ENCODE measurements at places on chromosomes 6 and 20.

GRCh38 chr6:142241061-142241460 lies 60.7 kb upstream of the ADGRG6 start:
- DNase-seq, result no peak

GRCh38 chr6:4560221-4561077 lies 215.8 kb upstream of the CDYL start:
- no peak for DNase-seq

DNA sequence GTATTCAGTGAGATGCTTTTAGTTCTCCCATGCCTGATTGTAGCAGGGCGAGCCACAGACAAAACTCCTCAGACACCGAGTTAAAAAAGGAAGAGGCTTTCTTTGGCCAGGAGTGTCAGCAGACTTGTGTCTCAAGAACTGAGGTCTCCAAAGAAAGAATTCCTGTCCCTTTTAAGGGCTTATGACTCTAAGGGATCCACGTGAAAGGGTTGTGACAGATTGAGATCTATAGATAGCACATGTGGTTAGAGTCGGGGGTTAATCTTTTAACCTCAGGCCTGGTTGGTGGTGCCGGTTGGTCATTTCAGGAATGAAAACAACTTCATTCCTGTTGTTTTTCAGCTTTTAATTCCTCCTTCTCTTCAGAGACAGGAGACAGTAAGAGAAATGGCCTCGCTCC lies 168.8 kb upstream of the GRIK2 start:
- no peak for DNase-seq

GRCh38 chr6:53939830-53940229 lies 145.0 kb downstream of the LRRC1 start:
- no peak for DNase-seq

GRCh38 chr6:160102956-160103824 lies 18.4 kb upstream of the SLC22A1 start:
- peak; percentile 48 for DNase-seq

- no peak for DNase-seq
Observed at GRCh38 chr6:71077655-71078054, 120.8 kb upstream of the B3GAT2 start.

- peak; percentile 80 for DNase-seq
Observed at GRCh38 chr20:36754656-36755222, 8.8 kb upstream of the NDRG3 start.

DNA sequence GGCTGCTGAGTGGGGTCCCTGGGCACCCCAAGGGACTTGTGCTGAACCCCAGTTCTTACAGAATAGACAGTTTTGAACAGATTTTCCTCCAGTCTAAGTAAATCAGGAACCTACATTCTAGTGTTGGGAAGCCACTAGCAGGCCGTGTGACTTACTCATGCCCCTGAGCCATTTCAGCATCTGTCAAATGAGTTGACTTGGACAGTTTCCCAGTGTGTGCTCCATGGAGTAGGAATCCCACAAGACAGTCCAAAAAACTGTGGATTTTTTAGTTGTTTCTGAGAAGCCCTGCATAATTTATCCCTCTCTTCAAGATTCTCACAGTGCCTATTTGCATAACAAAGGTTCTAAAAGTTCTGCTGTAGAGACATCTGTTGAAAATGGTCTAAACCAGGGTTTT lies 2.1 kb downstream of the GABRR2 start:
- peak; percentile 86 for DNase-seq
